ENCODE measurements at places on chromosomes 1 and 21. TPM values are rescaled to one million over a fixed set of nuclear protein-coding genes. Genes with fewer than 3 reads are reported as not detected.
A peak's percentile ranks its signal among the peaks of the same experiment; 100 is the strongest.

DNA sequence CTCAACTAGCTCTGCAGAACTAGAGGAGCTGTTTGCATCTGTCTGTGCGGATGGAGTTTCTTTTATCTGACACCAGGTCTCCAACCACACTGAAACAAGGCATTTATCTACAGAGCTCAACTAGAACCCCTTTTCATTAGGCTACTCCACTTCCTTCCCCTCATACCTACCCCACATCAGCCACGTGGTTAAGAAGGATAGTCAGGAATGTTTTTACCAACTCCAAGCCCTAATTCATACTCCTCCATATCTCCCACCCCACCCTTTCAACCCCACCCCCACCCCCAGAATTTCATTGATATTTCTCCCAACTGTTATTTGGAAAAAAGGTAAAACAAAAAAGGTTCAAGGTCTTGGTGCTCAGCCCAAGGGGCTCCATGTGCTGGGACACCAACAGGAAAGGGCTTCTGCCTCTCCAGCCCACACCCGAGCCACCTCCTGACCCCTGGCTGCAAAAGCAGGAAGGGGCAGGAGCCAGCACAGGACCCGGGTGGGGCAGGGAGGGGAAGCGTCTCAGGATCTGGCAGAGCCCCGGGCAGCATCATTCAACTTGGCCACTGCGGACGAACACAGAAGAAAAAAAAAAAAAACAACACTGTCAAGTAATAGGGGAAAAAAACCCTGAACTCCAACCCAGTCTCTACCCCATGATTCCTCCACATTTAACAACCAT is 7.0 kb downstream of the ENSA start:
- H3K4me3 ChIP-seq, result no peak overlapping the region
- H3K27ac ChIP-seq, result peak overlapping the region; percentile 49
- no peak for DNase-seq
- no peaks in the 10 kb centered on the region for H3K4me1 ChIP-seq
- peaks cover 37% of the 10 kb centered on the region for H3K36me3 ChIP-seq

GRCh38 chr1:11279630-11280029 is 6.6 kb downstream of the UBIAD1 start:
- no peak overlapping the region for H3K4me3 ChIP-seq
- no peak for DNase-seq
- H3K36me3 ChIP-seq, result peaks cover 4% of the 10 kb centered on the region
- H3K27me3 ChIP-seq, result no peaks in the 10 kb centered on the region
- H3K4me1 ChIP-seq, result peaks cover 15% of the 10 kb centered on the region

KCNT2 gene
- 0.84 TPM for polyA plus RNA-seq

DNA sequence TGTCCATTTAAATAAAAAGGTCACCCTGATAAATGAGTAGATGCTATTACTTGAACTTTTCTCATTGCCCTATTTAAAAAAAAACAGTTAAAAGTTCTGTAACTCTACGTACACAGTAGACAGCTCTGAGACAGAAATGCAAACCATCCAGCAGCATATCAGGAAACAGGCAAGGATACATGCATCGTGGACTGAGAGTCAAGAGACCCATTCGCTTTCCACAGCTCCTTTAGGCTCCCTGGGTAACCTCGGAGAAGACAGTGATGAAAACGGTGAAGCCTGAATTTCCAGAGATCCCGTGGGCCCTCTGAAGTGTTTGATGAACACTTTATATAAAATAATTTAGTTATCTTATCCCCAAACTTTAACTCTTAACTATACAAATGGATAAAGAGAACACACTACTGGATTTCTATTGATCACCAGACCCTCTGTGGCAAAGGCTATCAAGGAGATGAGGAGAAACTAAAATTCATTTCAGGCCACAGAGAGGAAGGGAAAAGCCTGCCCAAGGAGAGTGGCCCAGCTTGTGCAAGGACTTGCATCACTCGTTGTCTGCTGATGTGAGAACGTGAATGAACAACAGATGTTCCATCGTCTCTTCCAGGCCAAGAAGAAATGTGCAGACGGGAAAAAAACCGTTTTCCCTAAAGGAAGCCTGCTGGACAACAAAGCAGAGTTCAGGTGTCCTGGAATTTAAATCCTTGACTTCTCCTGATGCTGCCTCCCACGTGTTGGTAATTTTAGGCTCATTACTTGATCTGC is 131.0 kb downstream of the TGFBR3 start:
- peaks cover 2% of the 10 kb centered on the region for H3K36me3 ChIP-seq
- DNase-seq, result peak; percentile 84
- peaks cover 13% of the 10 kb centered on the region for H3K4me1 ChIP-seq
- no peaks in the 10 kb centered on the region for H3K27me3 ChIP-seq
- H3K4me3 ChIP-seq, result no peak overlapping the region

LCE2A gene
- not detected for polyA plus RNA-seq

DNA sequence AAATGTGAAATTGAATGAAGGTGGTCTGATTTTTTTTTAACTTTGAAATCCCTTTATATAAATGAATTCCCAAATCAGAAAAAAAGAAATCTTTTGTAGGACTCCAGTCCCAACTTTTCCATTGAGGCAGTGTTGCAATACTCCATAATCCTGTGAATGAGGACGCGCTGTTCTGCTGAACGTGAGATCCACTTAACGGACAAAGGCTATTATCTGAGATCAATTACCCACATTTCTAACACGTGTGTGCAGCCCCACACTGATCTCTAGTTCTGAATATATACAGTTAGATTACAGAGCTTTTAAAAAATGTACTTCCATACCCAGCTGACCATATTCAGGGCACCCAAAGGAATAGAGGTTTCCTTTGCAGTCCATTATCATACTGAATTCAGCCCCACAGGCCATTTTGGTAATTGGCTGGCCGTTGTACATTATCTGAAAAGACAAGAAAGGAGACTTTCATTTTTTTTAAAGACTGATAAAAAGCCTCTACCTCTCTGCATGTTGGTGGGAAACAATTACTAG is 19.0 kb downstream of the RCC2 start:
- H3K4me3 ChIP-seq, result no peak overlapping the region
- DNase-seq, result no peak
- peaks cover 14% of the 10 kb centered on the region for H3K4me1 ChIP-seq
- peaks cover 31% of the 10 kb centered on the region for H3K36me3 ChIP-seq
- no peaks in the 10 kb centered on the region for H3K27me3 ChIP-seq
- H3K27ac ChIP-seq, result no peak overlapping the region

- no peaks in the 10 kb centered on the region for H3K36me3 ChIP-seq
- no peaks in the 10 kb centered on the region for H3K27me3 ChIP-seq
- no peak overlapping the region for H3K27ac ChIP-seq
Measured at GRCh38 chr1:67611846-67612245, 73.2 kb upstream of the GADD45A start.

DNA sequence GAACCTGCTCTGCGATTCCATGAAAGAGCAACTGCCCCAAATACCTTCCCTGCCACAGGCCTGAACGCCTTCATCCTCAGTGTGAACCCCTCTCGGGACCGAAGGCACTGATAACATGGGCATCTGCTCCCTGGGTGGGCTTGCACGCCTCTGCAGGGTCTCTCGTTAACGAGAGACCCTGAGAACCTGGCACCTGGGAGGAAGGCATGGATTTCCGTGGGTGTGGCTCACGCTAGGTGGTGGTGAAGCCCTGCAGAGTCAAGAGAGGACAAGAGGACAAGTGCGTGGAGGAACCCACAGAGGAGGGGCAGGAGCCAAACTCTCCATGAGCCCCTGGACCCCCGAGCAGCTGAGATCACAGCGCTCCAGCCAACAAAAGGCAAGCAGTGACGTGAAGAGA is 26.8 kb upstream of the COL6A2 start:
- no peak overlapping the region for H3K4me3 ChIP-seq
- H3K4me1 ChIP-seq, result no peaks in the 10 kb centered on the region

Data from lung (tissue), 17 donors.